Activated naive CD8-positive, alpha-beta T cell treated with anti-CD3 and anti-CD28 coated beads, Interleukin-2, amount 10 ng/mL, durations not matched to agents 7 days and 5 days (primary cell): ENCODE measurements at places on chromosomes 3 and 15. TPM values are rescaled to one million over a fixed set of nuclear protein-coding genes. Genes with fewer than 3 reads are reported as not detected.

- H3K27ac ChIP-seq = no peak overlapping the region
- DNase-seq = no peak
- H3K4me1 ChIP-seq = peaks cover 9% of the 10 kb centered on the region
- no peak overlapping the region for H3K4me3 ChIP-seq
Observed at GRCh38 chr3:141253326-141253725, 21.7 kb downstream of the PXYLP1 start.

DNA sequence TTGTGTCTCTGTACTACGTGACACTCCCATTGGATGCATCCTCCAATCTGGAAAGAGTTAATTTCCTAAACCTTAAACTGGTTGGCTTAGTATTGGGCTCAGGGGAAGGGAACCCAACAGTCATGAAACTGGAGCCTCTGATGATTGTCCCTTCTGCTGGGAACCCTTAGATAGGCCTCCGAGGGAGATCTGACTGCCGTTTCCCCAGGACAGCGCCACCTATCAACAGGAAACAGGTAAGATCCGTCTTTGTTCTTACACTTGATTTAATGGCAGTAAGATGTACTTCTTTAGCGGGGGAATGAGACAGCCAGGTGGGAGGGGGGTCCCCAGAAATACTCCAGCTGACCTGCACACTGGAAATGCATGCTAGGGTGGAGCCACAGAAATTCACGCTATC is 1749.6 kb downstream of the SI start:
- no peak overlapping the region for H3K4me3 ChIP-seq
- no peaks in the 10 kb centered on the region for H3K4me1 ChIP-seq
- no peaks in the 10 kb centered on the region for H3K27me3 ChIP-seq
- DNase-seq = no peak

DNA sequence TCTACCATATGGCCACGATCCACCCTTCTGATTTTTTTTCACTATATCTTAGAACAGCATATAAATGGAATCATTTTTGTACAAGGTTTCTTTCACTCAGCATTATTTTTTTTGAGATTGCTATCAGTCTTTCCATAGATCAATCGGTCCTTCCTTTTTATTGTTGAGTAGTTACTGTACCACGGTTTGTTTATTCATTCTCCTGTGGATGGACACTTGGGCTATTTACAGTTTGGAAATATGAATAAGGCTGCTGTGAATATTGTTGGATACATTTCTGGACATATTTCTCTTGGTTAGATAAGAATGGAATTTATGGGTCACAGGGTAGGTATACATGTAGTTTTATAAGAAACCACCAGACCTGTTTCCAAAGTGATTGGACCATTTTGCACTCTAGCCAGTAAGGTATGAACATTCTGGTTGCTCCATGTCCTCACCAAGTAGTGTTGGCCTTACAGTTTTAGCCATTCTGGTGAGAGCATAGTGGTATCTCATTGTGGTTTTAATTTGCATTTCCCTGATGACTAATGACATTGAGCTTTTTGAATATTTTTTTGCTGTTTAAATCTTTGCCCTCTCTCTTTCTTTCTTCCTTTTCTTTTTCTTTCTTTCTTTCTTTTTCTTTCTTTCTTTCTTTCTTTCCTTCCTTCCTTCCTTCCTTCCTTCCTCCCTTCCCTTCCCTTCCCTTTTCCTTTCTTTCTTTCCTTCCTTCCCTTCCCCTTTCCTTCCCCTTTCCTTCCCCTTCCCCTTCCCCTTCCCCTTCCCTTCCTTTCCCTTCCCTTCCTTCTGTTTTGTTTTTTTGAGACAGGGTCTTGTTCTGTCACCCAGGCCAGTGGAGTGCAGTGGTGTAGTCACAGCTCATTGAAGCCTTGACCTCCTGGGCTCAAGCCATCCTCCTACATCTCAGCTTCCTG is 49.2 kb downstream of the LRRK1 start:
- no peaks in the 10 kb centered on the region for H3K36me3 ChIP-seq
- DNase-seq = no peak
- H3K4me1 ChIP-seq = no peaks in the 10 kb centered on the region
- H3K27ac ChIP-seq = no peak overlapping the region
- H3K4me3 ChIP-seq = no peak overlapping the region

The IL12A gene
- total RNA-seq = 0.19 TPM

The CCR1 gene
- total RNA-seq = 63.9 TPM

The C3orf85 gene
- not detected for total RNA-seq

The IL5RA gene
- 0.64 TPM for total RNA-seq

The CEP152 gene
- 31.1 TPM for total RNA-seq

The ANKRD63 gene
- 0.26 TPM for total RNA-seq
